HepG2 (cell line): ENCODE measurements at places on chromosomes 5 and 9.

- DNase-seq: no peak
Observed at GRCh38 chr5:159805021-159805420, 111.3 kb upstream of the ADRA1B start.

GRCh38 chr9:107625383-107625984 is 135.9 kb upstream of the KLF4 start:
- DNase-seq: no peak

DNA sequence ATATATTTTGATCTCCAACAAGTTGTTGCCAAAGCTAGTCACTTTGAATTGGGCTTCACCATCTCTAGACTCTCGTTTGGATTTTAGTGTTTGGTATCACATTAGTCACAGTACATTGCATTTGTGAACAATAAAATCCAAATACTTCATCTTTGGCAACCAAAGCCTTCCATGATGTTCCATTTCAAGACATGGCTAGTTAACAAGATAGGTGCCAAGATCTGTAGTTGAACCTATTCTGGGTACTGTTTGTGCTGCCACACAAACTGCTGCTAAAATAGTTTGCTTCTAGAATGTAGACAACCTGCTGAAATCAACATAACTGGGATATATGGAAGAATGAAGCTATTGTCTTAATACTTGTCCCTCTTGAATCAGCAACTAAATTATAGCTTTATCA is 207.5 kb downstream of the LRRC70 start:
- no peak for DNase-seq

DNA sequence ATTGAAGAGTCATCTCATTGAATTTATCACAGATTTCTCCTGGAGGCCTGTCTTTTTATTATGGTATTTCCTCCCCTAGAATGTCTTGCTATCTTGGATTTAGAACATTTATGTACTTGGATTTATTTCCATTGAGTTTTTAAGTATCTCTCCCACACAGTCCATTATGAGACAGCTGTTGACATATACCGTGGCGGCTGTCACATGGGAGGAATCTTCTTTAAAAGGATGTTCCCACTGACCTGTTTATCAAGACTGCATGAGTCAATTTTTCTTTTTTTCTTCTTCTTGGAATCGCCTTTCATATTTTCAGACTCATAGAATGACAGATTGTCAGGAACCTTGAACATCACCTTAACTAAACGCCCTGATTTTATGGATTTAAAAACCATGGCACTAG is 2.9 kb upstream of the CAVIN4 start:
- DNase-seq: no peak

DNA sequence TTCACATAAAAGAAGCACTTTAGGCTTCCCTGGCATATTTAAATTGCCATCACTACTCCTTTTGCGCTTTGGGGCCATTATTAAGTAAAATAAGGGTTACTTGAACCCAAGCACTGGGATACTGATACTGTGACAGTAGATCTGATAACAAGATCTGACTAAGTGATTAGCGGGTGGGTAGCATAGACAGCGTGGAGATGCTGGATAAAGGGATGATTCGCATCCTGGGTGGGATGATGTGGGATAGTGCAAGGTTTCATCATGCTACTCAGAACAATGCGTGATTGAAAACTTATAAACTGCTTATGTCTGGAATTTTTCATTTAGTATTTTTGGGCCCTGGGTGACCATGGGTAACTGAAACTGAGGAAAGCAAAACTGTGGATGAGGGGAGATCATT is 75.1 kb downstream of the PTTG1 start:
- no peak for DNase-seq

- DNase-seq: no peak
Observed at GRCh38 chr5:149944666-149945065, at the start of gene PDE6A. Gene PDE6A (minus strand): TSS chr5:149944793. CDS start chr5:149944673, 120 bp downstream.

- no peak for DNase-seq
Observed at GRCh38 chr9:89984214-89984613, 379.4 kb downstream of the GADD45G start.

GRCh38 chr9:13186091-13186490 is 93.4 kb downstream of the MPDZ start:
- DNase-seq: no peak

DNA sequence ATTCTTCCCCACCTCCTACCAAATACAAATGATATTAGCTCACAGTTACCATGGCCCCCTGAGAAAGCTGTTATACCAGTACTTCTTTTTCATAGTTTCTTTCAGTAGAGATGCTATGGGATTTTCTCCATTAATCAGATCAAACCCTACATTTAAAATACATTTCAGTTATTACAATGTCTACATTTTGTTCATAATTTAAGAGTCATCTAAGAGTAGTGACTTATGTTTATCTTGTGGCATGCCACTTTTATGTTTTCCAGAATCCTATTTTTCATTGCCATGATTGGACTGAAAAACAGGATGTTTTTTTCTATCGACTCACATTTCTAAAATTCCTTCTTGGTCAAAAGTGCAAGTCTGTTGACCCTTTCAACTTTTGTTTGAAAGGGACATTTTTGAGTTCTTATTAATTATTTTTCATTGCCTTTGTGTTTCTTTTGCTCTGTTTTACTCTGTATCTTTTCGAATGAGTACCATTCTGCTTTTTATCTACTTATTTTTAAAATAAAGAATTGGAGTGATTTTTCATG is 77.4 kb upstream of the ANXA1 start:
- peak; percentile 70 for DNase-seq

DNA sequence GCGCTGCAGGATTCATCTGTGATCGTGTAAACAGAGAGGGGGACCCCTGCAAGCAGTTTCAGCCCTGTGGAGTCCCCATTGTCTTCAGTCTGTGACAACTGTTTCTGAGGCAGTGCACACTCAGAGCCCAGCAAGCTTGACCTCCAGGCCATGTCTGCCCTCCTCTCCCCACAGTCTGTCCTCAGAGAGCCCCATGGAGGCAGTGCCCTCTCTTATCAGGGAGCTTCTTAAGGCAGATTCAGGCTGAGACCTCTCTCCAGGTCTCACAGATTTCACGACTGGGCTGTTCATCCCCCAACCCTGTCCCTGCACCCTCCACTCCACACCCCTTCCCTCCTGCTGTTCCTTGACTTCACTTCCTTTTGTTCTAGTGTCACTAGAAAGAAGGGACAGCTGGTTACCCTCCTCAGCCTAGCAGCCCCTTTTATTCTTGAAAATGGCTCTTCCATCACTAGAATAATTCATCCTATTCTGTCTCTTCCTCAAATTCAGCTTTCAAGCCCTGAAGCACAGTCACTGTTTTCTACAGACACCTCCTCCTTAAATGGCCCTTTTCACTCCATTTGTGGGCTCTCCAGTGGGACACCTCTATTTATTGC is 218.4 kb downstream of the MED10 start:
- DNase-seq: no peak

DNA sequence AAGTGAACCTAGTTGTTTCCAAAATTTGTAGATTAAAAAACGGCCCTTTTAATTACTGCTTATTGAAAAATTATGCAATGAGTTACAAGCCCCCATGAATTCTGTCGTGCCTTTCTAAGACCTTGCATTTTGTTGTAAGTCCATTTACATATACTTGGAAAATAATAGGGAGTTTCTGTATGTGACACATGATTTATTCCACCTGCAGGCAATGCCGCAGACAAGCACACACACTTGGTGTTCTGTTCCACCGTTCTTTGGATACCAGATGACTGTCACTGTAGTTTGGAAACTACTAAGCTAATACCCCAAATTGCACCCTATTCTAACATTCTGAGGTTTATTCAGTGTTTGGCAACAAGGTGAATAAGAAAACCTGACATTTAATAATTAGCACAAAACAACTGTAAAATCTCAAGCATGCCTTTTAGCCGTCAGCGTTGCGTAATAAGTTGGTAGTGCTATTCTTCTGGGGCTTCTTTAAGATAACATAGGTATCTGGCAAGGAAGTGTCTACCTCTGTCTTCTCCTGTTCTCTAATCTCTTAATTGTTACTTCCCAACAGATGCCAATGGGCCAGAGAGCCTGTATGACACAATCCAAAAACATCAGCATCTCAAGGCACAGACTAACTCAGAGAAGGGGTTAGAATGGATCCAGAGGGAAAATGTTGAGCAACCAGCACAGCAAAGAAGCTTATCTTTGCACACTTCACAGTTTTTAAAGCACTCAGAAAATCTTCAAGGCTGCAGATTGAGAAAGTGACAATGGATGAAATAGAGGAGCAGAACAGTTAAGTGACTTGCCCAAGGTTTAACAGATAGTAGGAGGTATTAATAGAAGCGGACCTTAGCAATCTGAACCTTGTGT is 48.2 kb upstream of the DPYSL3 start:
- DNase-seq: no peak

- no peak for DNase-seq
Observed at GRCh38 chr5:108579236-108579635, 168.5 kb upstream of the FER start.

DNA sequence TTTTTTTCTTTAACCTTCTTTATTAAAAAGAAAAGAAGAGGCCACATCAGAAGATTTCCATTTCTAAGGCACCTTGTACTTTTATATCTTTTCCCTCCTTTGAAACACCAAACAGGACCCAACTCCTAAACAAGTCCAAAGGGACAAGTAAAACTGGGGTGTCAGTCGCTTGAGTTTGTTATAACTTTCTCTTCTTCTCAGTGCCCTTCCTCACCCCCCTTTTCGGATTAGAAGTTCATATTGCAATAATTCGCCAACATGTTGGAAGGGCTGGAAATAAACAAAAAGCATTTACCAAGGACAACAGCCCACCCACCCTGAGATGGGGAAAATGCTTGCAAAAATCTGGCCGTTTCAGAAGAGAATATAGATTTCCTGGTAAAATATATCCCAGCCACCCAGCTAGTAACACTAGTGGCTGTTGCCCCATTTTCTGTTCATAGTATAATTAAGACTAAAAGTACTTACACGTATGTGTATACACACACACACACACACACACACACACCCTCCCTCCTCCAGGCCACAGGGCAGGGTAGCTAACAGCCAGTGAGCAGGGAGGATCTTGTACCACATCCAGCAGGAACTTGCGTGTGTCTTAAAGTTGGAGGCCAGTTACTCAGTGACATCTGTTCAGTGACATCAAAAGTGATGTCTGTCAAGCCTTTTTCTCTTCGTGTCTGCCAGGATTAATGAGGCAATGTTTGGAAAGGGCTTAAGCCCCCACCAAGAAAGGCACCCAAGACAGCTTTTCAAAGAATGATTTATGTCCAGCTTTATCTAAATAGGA is 149.1 kb upstream of the KLF4 start:
- no peak for DNase-seq

- peak; percentile 7 for DNase-seq
Observed at GRCh38 chr5:37005946-37006540, 129.5 kb downstream of the NIPBL start.

DNA sequence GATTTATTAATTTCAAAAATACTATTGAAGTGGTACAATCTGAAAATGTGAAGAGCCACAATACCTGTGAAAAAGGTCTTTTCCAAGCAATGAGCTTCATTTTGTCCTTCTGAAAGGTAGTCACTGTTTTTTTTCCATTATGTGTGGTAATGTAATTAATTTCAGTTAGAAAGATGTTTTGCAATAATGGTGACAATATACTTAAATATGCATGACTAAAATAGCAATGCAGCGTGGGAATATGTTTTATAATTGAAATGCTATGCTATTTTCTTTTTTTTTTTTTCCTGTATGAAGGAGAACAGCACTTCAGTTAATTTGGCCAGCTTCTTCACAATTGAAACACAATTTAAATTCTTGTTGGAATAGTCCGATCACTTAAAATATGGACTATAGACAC is 41.9 kb downstream of the NPR3 start:
- DNase-seq: no peak

- no peak for DNase-seq
Observed at GRCh38 chr5:64646169-64646568, 44.1 kb upstream of the SHISAL2B start.

GRCh38 chr5:115627295-115627865 is 1.5 kb upstream of the TMED7 start:
- DNase-seq: no peak
